ENCODE measurements at places on chromosomes 2 and 18.

- DNase-seq: no peak
These were observed 128.0 kb upstream of the CCDC150 start for GRCh38 chr2:196511258-196512168.

- DNase-seq: no peak
These were observed 236.9 kb downstream of the AGPS start for GRCh38 chr2:177629357-177630024.

DNA sequence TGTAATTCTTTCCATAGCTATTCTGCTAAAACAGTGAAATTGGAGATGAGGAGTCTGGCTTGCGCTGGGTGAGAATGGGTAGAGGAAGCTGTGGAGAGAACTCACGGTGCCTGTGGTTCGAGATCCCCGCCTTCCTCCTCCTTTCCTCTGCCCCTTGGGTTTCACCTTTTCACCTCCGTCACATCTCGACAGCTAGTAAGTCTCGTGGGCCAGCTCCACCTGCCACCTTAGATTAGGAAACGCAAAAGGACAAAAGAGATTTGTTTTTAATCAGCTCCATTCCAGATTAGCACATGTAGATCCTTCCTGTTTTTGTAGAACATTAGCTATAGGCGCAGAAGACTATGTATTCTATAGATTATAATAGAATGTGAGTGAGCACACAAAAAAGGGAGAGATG lies 20.6 kb downstream of the TRIB2 start:
- DNase-seq: no peak

DNA sequence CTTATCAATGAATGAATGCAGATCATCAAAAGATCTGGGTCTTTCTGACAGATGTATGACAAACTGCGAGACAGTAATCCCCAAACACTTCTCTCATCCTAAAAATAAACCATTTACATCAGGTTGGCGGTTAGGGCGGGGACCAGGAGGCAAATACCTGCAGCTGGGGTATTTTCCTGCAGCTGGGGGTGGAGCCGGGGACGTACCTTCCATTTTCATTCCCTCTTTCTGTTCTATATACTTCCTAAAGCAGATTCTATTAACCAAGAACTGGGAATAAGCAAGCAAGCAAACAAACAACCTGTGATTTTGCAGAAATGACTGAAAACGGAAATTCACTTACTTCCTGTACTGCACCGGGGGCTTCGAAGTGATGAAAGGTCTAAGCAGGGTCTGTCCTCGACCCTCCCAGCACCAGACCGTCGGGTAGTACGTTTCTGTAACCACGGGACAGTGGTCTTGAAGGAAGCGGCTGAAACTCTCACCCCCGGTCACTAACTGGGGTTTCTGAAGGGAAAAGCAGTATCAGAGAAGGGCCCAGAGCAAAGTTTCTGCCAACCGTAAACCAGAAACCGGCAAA lies 1.2 kb downstream of the ABHD3 start:
- DNase-seq: no peak

DNA sequence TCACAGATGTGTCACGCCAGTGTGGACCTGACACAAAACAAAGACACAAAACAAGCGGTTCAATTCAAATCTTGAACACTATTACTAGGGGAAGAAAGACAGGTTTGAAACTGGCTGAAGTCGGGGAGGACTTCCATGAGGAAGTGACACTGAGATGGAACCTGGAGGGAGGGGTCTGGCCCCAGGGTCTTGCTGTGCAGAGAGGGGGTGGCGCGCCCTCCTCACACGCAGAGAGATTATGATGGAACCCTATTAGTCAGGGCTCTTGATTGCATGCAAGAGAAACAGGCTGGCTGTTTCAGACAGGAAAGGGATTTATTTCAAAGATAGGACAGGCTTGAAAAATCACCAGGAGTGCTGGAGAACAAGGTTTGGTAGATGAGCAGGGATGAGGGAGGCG lies 363.6 kb upstream of the HS6ST1 start:
- DNase-seq: no peak

DNA sequence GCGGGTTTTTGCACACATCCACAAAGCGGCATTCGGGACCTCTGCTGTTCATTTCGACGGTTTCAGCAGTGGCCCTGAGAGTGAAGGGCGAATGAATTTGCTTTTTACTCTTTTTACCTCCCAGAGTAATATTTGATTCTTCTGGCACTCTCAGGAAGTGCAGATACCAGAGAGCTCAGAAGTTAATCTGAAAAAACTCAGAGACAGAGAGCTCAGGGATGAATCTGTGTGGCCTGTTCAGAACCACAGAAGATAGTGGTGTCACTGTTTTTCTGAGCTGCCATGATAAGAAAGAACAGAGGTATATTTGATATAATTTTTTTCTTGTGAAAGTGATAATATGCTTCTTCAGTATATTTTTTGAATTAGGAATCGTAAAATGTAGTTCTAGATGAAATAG lies 129.3 kb downstream of the MBP start:
- DNase-seq: no peak

DNA sequence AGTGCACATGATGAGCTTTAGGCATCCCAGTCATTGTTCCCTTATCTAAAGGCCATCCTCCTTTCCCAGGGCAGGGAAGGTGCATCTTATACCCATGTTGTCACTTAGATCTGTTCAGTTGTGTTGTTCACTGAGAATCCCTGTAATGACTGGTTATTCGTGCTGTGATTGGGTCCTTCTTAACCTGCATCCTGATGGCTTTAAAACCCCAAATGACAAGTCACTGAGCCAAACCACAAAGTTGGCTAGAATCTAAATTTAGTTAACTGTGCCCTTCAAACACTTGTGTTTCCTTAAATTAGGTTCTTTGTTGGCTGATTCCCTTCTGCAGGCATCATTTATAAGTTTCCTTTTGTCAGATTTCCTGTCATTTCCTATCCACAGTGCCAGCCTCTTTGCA lies 58.5 kb upstream of the SLC16A14 start:
- no peak for DNase-seq

- no peak for DNase-seq
These were observed 930.7 kb downstream of the BCL11A start for GRCh38 chr2:59622599-59623308.

DNA sequence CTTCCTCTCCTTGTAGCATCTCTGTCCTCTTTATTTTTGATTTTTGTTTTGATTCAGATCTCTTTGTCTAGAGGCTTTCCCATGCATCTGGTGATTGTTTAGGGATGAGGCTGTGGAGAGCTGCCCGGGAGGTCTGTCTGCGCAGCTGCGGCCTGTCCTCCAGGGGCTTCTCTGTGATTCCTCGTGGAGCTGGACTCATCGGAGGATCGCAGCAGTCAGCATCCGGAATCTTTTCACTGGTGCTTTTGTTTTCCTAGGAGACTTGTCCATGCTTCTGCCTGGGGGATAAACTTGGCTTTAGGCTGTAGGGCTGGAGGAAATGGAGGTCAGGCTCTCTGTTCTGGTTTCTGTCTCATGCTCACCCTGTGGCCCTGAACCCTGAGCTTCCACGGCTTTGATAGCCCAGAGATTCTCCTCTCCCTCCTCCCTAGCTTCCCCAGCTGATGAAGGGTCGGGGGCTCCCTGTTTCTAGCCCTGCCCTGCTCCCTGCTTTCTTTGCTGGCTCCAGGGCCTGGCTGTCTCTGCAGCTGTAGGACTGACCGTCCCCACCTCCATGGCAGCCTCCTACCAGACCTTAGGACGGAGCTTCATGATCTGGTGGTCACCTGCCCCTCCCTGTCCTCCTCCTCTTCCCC lies 35.5 kb downstream of the ZNF532 start:
- no peak for DNase-seq
